Left renal cortex interstitium (tissue), 4 donors: ENCODE measurements at places on chromosomes 16 and 17.

DNA sequence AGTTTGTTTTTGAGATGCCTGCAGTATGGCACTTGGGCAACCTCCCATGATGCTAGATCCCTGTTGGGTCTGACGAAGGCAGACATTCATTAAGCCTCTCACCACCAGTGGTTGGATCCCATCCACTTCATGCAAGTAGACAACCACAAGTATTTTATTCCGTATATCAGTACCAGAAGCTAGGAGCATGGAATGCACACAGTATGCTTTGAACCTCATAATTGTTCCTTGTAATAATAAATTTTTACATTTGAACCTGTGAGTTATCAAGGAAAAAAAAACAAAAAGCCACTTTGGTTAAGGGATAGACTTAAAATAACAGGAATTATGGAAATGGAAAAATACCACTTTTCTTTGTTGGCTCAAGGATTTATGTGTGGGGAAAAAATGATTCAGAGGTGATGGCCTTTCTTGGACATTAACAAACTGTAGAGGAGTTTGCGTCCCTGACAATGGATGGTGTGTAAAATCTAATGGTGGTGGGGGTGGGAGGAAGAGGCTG, 107.1 kb upstream of the KCNJ16 start:
- DNase-seq = no peak

- no peak for DNase-seq
These were observed 23.3 kb downstream of the ATP6V0D1 start for GRCh38 chr16:67457611-67458010.

- DNase-seq = no peak
These were observed 19.2 kb downstream of the PGS1 start for GRCh38 chr17:78397681-78398101.

DNA sequence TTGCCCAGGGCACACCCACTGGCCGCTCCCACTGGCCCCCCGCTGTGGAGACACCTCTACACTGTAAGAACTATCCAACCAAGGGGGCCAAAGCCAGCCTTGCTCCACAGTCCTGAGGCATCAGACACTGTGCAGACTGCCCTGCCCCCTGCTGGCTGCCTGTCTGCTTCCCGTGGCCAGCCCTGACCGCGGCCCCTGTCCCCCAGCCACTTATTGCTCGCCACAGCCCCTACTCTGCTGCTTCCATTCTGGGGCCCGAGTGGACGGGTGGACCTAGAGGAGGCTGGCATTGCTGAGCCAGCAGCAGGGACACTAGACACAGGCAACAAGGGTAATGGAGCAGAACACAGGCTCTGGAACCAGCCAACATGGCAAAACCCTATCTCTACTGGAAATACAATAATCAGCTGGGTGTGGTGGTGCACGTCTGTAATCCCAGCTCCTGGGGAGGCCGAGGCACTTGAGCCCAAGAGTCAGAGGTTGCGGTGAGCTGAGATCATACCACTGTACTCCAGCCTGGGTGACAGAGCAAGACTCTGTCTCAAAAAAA, 19.7 kb upstream of the LRRC37A3 start:
- DNase-seq = no peak

GRCh38 chr16:15916323-15916722, 27.9 kb upstream of the CEP20 start:
- no peak for DNase-seq

- no peak for DNase-seq
These were observed 12.2 kb upstream of the CLDN9 start for GRCh38 chr16:3000540-3000939.

GRCh38 chr17:7750321-7750821, 32.8 kb downstream of the DNAH2 start:
- no peak for DNase-seq

DNA sequence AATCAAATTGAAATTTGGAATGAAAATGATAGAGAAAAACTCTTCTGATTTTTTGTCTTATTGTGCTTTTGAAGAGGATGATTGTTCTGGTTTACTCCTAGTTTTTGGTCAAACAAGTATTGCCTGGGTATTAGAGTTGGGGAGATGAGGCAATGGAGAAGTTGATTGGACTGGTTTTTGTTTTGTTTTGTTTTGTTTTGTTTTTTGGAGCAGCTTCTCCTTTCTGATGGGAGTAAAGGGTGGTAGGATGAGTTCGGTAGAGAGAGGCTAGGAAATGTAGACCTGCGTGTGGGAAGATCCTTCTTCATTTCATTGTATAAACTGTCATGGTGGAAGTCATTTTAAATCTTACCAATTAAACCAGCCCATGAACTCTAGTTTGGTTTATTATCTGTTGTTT, 17.7 kb downstream of the ATP6V0A1 start:
- no peak for DNase-seq
